ENCODE measurements at places on chromosomes 1 and 21.
A peak's percentile ranks its signal among the peaks of the same experiment; 100 is the strongest.

DNA sequence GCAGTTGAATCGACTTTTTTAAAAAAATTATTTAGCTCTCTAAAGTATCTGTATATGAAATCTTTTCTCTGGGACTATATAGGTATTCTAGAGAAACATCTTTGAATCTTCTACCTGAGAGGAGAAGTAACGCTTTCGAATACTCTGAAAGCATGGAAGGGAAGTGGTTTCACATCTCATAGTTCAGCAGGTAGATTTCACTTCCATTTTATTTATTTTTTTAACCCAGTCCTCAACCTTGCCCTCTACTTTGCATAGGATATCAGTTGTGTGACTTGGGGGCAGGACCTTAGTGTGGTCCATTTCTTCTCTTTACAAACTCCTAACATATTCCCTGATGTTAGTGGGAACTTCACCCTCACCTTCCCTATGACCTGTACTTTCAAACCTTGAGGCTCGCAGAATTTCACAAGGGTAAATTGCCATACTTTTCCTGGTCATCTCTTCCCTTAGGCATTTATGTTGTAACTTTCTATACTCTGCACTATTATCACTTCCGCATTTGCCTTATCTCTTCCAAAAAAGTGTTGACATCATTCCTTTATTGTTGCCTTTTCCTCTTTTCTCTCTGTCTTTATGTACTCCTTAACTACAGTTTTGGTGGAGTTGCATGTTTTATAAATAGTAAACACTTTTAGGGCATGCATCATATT, 1208.5 kb upstream of the ADGRL4 start:
- no peak for DNase-seq

DNA sequence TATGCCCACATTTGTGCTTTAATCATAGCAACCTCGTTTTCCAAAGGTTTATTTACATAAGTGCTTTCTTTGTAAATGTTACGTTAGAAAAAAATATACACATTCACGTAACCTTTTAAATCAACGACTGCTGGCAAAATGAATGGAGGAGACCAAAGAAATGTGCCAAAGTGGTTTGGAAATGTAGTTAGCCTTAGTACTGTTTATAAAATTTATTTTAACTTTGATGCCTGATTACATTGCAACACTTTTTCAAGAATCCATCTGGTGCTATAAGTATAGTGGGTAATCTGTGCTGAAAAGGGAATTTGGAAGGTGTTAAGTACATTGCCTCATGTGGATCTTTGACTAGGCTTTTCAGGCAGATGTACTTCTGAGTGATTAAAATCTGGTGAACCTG, 108.9 kb downstream of the IFI44 start:
- DNase-seq = no peak

DNA sequence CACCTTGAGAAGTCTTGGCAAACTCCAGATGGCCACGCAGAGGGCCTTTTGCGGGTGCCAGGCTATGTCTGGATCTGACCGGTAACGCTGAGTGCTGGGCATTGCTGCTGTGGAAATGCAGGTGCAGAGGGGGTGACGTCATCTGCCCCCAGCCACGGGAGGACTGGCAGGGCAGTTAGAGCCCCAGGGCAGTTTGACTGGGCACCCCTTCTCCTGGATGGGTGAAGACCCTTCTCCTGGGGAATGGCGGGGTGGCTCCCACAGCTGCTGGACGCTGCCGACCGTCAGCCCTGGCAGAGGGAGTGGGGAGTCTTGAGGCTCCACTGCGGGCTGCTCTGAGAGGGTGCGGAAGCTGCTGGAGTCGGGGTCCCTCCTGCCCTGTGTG, 12.6 kb upstream of the EDN2 start:
- no peak for DNase-seq

- no peak for DNase-seq
Measured at GRCh38 chr1:27567146-27567526, 36.8 kb downstream of the AHDC1 start.

DNA sequence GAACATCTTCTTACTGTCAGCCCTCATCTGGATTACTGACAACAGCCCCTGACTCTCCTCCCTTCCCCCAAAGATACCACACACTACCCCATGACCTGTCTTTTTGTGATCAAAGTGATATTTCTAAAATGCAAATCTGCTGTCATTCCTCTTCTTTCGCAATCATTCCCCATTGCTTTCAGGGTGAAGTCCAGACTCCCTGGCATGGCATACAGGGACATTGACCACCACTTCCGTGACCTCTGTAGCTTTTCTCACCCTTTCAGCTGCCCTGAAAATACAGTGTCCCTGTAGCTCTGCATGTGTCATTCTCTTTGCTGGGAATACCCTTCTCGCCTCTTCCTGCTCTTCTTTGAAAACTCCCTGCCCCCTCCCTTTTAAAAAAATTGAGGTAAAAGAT, 4.1 kb downstream of the SERINC2 start:
- DNase-seq = no peak

- DNase-seq = no peak
Measured at GRCh38 chr1:14909920-14910460, 243.6 kb upstream of the TMEM51 start.

- DNase-seq = no peak
Measured at GRCh38 chr1:226979517-226980121, 39.5 kb downstream of the COQ8A start.

- no peak for DNase-seq
Measured at GRCh38 chr1:209761011-209761635, 5.3 kb downstream of the TRAF3IP3 start.

GRCh38 chr1:23286401-23286800, 57.7 kb downstream of the HNRNPR start:
- DNase-seq = no peak

DNA sequence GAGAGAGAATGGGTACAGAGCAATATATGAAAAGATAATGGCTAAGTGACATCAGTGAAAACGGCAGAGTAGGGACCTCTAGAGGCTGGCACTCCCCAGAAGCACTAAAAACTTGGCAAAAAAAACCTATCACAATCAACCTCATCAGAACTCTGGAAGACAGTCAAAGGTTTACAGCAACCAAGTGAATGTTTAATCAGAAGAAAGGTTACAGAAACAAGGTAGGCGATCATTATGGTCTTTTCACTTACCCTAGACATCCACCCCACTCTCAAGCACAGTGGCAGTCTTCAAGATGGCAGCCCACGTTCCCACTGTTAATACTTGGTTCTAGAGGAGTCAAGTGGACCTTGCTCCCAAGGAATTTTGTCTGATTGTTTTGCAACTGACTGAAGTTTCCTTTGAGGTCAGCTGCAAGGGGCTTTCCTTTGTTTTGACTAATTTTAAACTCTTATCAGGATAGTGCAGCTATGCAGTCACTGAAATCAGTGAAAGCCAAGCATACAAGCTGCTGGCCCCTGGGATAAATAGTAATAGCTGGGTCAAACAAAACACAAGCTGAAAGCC, 7.2 kb downstream of the KIFAP3 start:
- DNase-seq = no peak

DNA sequence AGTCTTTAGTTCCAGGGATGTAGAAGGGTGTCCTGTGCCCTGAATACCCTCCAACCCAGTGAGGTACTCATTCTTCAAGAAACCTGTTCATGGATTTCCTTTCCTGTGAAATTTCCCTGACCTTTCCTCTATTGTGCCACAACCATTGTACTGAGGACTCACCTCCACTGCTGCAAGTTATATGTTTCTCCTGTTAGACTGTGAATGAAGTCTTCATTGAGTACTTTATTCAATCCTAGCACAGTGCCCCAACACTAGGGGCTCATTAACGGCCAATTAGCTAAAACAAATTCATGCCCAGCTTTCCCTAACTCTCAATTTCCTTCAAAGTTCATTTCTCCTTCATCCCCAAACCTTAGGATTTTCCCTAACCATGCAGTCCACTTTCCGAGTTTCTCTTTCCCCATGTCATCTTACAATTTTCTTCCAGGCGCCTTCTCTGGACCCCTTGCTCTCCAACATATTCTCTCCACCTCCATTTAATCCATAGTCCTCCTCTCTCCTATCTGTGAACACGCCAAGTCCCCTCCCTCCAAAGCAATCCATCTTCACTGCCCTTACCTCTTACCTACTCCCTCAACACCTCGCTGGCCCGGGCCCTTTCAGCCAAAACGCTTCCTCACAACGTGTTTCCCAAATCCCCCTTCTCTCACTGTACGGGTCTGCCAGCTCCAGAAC, 1.3 kb downstream of the TRIM33 start:
- DNase-seq = no peak

DNA sequence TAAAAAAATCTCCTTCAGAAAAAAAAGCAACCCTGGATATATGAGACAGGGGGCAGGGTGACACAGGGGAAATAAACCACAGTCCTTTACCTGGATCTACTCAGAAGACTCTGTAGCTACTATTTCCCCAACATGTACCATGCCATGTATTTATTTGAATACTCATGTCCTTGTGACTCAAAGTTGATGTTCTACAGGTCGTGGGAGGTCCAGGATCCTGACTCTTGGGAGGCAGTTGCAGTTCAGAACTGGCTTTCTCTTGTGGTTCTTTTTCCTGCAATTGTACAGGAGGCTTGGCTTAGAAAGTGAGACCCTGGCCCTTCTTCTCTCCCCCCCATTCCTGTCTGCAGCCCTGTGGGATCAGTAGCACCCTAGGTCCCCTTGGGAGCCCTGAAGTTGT, 5.8 kb upstream of the IL24 start:
- DNase-seq = no peak

DNA sequence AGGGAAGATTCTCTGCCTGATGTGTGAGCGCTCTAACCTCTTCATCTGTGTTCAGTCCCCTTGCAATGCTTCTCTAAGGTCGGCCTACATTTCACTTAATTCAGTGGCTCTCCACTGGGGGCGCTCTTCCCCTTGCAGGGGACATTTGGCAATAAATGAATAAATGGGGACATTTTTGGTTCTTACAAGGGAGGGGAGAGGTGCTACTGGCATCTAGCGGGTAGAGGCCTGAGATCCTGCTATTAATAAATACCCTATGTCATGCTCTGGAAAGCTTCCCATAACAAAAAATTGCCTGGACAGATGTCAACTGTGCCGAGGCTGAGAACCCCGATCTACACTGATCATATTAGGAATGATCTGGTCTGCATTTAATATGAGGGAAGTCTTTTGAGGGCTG, 25.9 kb upstream of the DNAJC11 start:
- no peak for DNase-seq

GRCh38 chr1:155872527-155872926, 13.2 kb downstream of the SYT11 start:
- no peak for DNase-seq

GRCh38 chr1:23634840-23635651, 56.6 kb upstream of the RPL11 start:
- peak; percentile 50 for DNase-seq

DNA sequence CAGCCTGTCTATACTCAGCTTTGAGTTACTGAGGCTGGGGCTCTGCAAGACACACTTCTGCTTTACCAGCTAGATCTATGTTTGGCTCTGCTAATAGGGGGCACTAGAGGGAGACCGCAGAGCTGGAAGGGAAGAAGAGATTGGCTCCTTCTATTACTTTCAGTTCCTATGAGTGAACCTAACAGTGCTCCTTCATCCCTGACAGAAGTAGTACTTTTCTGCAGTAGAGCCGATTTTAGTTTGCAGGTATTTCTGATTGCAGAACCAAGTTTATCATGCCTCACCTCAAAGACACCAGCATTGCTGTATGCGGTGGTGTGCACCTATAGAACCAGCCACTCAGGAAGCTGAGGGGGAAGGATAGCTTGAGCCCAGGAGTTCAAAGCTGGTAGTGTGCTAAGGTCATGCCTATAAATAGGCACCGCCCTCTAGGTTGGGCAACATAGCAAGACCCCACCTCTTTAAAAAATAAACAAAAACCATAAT, 5.7 kb upstream of the ZDHHC18 start:
- DNase-seq = no peak

GRCh38 chr1:183739082-183739481, 65.8 kb upstream of the RGL1 start:
- DNase-seq = no peak

DNA sequence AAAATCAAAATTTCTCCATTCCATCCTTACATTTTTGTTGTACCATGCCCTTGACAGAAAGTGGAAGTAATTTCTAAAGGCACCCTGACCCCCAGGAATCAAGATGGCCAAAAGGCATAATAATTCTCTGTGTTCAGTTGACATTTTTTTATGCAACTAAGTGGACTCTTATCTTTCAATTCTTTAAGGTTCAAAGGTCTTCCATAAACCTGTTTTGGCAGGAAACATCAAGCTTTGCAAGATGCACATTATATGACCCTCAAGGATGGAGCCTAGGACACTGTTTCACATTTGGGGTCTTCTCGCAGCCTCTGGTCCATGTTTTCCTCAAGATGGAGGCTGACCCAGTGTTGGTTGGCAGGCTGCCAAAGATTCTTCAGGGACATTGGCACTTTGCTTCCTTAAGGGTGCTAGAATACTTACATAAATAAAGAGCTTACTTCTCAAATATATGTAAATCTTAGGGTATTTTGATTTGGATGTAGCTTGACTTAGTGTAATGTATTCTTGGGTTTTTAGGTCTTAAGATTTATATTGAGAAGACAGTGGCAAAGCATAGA, 48.0 kb upstream of the COG2 start:
- DNase-seq = no peak

GRCh38 chr1:58809325-58810010, 25.6 kb upstream of the JUN start:
- DNase-seq = no peak

DNA sequence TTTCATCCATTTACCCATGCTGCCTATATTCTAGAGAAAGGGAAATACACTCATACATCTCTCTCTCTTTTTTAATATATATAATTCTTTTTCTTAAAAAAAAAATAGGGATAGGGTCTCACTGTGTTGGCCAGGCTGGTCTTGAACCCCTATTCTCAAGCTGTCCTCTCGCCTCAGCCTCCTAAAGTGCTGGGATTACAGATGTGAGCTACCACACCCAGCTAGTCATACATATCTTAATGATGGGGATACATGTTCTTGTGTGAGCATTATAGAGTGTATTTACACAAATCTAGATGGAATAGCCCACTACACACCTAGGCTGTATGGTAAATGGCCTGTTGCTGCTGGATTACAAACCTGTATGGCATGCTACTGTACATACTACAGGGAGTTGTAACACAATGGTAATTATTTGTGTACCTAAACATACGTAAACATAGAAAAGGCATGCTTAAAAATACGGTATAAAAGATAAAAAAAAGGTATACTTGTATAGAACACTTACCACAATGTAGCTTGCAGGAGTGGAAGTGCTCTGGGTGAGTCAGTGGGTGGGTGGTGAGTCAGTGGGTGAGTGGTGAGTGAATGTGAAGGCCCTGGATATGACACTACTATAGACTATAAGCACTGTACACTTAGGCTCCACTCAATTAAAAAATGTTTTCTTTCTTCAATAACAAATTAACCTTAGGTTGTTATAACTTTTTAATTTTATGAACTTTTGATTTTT, 72.9 kb downstream of the IVNS1ABP start:
- peak; percentile 21 for DNase-seq

DNA sequence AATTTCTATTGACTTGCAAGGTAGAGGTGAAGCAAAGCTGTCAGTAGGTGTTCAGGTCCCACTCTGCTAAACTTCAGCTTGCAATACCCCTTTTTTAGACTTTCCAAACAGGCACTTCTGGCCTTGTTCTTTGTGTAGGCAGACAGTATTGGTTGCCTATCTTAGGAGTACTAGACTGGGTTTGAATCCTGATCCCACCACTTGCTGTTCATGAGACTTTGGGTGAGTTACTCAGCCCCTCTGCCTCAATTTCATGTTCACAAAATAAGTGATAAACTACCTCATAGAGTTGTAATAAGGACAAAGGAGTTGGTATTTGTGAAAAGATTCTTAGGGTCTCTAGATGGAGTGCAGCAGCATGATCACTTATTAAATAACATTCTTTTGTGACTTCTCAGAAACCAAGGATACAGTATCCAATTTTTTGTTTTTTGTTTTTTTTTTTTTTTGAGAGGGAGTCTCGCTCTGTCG, 5.2 kb downstream of the RCC1 start:
- no peak for DNase-seq

GRCh38 chr1:231073331-231073730, 33.3 kb upstream of the FAM89A start:
- DNase-seq = no peak
